ENCODE measurements at places on chromosomes 5 and 9. TPM values are rescaled to one million over a fixed set of nuclear protein-coding genes. Genes with fewer than 3 reads are reported as not detected.

The IL33 gene
- total RNA-seq: not detected

The CDK5RAP2 gene
- total RNA-seq: 26.9 TPM

The ABO gene
- 4.5 TPM for total RNA-seq

The TCOF1 gene
- total RNA-seq: 21.7 TPM

The PLPP7 gene
- total RNA-seq: 0.52 TPM

The SURF2 gene
- 9.0 TPM for total RNA-seq

Data from mononuclear cell (primary cell).